GF-D8 (cell line): ENCODE measurements at places on chromosomes 5 and 9.

- DNase-seq, result no peak
These were observed 679 bp downstream of the SMC5 start for GRCh38 chr9:70259512-70259802.

DNA sequence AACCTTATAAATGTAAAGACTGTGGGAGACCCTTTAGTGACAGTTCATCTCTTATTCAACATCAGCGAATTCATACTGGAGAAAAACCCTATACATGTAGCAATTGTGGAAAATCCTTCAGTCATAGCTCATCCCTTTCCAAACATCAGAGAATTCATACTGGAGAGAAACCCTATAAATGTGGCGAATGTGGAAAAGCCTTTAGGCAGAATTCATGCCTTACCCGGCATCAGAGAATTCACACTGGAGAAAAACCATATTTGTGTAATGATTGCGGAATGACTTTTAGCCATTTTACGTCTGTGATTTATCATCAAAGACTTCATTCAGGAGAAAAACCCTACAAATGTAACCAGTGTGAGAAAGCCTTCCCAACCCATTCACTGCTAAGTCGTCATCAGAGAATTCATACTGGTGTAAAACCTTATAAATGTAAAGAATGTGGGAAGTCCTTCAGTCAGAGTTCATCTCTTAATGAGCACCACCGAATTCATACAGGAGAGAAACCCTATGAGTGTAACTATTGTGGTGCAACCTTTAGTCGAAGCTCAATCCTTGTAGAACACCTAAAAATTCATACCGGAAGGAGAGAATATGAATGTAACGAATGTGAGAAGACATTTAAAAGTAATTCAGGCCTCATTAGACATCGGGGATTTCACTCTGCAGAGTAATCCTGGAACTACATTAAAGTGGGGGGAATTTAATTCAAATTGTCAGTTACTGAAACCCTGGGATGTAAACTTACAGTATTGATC, 17.7 kb downstream of the ZNF483 start:
- DNase-seq, result no peak

DNA sequence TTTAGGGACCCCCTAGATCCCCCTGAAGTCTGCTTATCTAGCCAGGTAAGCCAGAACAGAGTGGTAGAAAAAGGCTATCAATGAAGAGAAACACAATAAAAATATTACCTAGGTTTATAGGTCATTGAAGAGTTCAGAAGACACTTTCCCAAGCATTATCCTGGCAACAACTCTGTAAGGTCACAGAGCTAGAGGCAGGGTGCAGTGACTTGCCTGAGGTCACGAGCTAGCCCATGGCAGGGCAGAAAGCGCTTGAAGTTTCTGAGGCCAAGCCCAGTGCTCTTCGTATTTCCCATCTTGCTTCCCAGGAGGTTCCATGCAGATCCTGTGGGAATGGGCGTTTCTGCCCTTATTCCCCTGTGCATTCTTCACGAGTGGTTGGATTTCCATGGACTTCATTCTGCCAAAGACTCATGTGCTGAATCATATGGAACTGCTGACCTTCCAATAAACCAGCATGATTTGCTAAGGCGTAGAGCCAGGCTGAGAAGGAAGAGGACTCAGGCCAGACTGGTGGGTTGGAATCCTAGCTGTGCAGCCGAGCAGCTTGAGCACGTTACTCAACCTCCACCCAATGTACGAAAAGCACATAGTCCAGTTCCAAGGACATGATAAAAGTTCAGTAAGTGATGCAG, 22.1 kb downstream of the TRMO start:
- DNase-seq, result no peak

DNA sequence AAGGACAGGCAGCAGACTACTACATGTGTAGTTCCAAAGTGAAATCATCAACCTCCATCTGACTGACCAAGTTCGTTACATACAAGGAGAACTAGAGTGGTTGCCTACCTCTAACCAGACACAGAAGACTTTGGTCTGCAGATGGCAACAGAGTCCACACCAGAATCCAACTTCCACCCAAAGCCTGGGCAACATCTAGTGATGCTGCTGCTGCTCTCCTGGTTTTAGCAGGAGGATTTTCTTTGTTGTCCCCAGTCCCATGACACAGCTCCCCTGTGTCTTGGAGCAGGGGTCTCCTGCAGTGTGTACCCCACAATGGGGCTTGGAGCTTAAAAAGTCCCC, 46.4 kb upstream of the APC start:
- DNase-seq, result no peak

DNA sequence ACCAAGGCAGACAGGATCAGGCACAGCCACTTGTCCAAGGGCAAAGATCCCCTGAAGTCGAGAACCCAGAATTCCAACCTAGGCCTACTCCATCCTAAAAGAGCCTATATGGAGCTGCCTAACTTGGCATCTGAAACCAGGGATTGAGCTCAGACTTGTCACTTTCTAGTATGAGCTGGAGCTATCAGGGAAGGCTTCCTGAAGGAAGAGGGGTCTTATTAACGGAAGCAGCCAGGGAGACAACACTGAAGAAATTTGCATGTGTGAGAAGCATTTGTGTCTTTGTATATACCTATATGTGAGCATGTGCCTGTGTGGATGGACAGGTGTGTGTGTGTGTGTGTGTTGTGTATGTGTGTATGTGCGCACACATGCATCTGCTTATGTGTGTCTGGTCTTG, 4.7 kb upstream of the AQP7 start:
- DNase-seq, result no peak

DNA sequence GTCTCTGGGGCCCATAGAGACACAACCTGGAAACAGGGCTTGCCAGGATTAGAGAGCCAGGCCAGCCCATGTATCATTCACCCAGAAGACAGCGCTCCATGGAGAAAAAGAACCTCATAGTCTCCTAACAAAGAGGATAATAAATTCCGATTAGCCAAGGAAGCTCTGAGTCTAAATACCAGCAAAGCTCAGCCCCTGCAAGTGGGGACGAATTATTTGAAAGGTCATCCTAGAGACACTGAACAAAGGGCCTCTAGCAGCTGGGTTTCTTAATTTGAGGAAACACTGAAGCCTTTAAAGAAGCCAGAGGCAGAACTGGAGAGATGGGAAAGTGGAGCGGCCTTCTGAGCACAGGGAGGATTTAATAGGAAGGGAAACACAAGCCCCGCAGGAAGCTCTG, 287.1 kb upstream of the ZNF462 start:
- DNase-seq, result no peak

- DNase-seq, result no peak
These were observed 579 bp downstream of the SLC12A7 start for GRCh38 chr5:1111241-1111726.

GRCh38 chr5:59091965-59092364, 509.1 kb downstream of the RAB3C start:
- DNase-seq, result no peak
